ENCODE measurements at places on chromosomes 4 and X.

DNA sequence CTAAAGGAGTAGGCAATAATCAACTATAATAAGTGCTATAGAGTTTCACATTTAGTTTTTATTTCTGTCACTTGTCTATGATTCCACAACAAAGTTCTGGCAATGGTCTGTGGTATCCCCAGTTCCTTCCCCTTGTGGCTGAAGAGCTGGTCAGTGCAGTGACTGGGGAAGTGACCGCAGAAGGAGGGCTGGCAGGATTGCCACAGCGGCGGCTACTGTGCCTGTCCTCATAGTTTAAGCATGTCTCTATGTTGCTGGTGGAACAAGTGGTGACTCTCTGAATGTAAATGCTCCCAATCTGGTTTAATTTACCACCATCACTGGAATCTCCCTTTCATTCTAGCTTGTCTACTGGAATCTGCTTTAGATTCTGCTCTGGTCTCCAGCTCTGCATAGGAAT lies 170.6 kb upstream of the GK2 start:
- no peak for DNase-seq

GRCh38 chrX:129629837-129630236 lies 24.9 kb downstream of the APLN start:
- DNase-seq: no peak

GRCh38 chr4:48692897-48693296 lies 87.2 kb downstream of the FRYL start:
- no peak for DNase-seq

GRCh38 chrX:82127228-82128123 lies 925.6 kb downstream of the SH3BGRL start:
- no peak for DNase-seq

DNA sequence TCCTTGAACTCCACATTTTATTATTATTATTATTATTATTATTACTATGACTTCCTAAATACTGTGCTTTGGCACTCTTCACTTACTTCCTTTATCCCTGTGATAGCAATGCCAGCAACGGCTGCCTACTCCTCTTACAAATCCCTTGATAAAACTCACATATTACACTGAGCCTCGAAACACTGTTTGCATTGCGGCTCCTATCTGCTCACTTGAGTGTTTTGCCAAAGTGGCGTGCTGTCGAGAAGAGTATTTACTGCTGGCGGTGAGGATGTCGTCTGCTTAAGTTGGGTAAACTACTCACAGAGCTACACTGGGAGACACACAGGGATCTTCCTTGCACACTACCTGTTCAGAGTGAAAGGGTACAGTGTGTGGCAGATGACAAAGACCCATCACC lies 143.4 kb upstream of the VCX3A start:
- DNase-seq: no peak

DNA sequence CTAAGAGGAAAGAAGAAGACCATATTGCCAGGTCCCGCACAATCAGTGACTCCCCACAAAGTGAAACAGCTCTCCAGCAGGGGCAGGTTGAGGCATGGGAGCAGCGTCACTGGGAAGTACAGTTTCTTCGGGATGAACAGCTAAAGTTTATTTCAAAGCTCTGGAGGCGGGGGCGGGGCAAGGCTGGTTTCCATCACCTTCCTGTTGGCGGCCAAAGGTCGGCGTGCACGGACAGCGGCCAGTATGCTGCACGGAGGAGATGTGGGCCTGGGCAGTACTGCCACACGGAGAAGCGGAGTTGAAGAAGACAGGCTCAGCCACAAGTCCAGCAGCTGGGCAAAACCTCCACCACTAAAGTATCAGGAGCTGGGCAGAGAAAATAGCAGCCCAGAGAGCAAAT lies 951 bp upstream of the ZNF518B start:
- DNase-seq: no peak

DNA sequence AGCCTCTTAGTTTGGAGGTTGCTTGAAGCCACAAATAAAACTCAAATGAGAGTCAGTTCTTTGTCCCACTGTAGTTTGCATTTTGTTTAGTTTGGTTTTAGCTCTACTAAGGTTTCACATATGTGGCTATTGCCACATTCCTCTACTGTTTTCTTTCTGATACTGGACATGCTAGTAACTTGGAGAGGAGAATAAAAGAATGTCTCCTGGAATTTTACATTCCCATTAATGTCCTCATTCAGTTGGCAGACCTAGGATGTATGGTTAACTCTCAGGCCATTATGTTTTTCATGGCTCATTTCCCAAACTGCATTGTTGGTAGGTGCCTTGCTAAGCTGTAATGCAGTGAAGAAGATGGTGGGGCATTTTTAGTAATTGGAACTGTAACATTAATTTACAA lies 29.9 kb downstream of the UPRT start:
- DNase-seq: no peak

GRCh38 chr4:6616087-6616995 lies 24.1 kb upstream of the MRFAP1 start:
- DNase-seq: no peak

DNA sequence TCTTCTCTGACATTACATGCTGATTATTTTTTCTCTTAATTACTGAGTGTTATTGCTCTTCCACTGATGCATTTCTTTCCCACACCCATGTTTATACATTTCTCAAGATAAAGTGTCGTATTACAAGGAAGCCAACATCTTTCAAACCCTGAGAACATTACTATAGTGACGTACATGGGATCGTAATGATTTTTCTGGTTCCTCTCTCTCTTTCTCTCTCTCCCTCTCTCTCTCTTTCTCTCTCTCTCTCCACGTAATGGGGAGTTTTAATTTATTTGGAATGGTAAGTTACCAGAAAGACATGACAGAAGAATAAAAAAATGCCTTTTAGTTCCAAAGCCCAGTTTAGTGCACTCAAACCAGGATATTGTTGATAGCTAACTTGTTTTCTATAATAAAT lies 40.4 kb upstream of the MAPK10 start:
- no peak for DNase-seq

GRCh38 chr4:3257103-3257555 lies 8.2 kb downstream of the MSANTD1 start:
- no peak for DNase-seq
